Thoracic aorta (tissue), 2 donors: ENCODE measurements at places on chromosomes 7 and 10. TPM values are rescaled to one million over a fixed set of nuclear protein-coding genes. Genes with fewer than 3 reads are reported as not detected.

DNA sequence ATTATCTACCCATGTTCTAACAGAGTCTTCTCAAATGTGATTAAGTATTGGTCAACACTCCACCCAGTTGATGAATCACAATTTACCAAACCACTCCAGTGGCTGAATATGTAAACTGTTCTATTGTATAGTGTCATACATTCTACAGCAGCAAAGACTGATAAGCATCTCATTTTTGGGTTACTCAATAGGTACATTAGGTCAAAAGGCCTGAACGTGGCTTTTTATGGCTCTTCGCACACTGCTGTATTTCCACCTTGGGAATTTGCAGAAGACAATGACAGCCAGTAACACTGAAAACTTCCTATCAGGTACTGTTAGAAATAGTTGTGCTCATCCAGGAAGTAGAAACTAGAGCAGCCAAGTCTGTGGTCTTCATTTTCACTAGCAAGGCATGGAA is 166.9 kb downstream of the GLI3 start:
- no peak for DNase-seq

DNA sequence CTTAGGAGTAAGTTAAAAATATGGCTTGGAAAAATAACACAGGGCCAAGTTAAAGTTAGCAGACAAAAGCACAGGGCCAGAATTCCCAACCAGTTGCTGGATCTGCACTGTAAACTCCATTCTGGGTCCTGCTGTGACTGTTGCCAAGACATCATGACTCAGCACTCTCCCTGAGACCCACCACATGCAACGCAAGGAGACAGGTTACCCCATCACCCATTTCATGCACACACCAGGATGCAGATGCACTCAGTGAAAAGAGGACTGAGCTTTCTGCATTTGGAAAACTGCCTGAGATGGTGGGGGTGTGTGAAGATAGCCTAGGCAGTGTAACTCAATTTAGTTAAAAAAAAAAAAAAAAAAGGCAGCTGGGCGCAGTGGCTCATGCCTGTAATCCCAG is 97.6 kb upstream of the ZNF438 start:
- peak; percentile 34 for DNase-seq

DNA sequence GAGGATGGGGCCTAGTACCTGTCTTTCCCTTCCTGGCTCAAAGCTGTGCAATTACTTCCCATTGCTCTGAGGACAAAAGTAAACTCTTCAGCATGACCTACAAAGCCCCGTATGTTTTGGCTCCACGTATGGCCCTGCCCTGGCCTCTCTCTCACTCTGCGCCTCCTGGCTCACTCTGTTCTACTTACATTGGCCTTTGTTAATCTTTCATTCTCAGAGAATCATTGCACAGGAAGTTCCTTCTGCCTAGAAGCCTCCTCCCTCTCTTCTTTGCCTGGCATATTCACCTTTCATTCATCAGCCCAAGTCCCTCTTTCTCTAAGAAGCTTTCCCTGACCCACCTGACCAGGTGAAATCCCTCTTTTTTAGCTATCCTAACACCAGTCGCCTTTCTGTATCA is 23.9 kb downstream of the LIPM start:
- no peak for DNase-seq

GRCh38 chr7:121198502-121198901 is 130.3 kb upstream of the WNT16 start:
- DNase-seq: no peak

DNA sequence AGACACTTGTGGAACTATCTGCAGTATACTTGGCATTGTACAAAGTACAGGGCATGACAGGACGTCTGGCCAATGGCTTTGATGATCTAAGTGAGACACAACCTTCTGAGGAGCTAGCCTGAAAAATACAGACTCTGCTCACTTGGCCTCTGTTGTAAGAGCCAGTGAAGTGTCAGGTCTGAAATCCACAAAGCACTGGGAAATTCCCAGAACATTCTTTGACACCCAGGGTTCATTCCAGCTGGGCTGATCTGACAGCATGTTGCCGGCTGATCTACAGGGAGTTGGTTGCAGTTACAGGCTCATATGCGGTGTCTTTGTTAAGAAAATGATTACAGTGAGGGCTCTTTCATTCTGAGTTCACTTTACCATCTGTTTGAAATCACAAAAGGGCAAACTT is 354.6 kb downstream of the PHF14 start:
- DNase-seq: no peak

GRCh38 chr7:108193594-108194498 is 63.7 kb upstream of the LAMB4 start:
- no peak for DNase-seq

Gene WNT2
- total RNA-seq: not detected

Gene AEBP1
- total RNA-seq: 1,006 TPM

Gene HABP2
- not detected for total RNA-seq

Gene PBLD
- 8.0 TPM for total RNA-seq

Gene FAM25C
- not detected for total RNA-seq

Gene XRCC2
- 0.14 TPM for total RNA-seq
